ENCODE measurements at places on chromosomes 6 and 20.

- DNase-seq: no peak
These were observed 437.4 kb upstream of the JAG1 start for GRCh38 chr20:11111191-11111590.

- DNase-seq: no peak
These were observed 64.1 kb upstream of the DDR1 start for GRCh38 chr6:30820193-30820592.

DNA sequence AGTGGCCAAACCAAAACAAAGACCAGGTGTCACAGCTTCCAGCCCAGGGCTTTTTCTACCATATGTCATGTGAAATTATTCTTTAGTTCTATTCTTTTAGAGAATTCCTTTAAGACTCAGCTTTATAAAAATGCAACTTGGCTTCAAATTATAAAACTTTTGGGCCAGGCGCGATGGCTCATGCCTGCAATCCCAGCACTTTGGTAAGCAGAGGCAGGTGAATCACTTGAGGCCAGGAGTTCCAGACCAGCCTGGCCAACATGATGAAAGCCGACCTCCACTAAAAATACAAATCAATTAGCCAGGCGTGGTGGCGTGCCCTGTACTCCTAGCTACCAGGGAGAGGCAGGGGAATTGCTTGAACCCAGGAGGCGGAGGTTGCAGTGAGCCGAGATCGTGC, 210.3 kb upstream of the ARG1 start:
- no peak for DNase-seq

GRCh38 chr6:132830334-132830751, 16.0 kb downstream of the RPS12 start:
- no peak for DNase-seq

DNA sequence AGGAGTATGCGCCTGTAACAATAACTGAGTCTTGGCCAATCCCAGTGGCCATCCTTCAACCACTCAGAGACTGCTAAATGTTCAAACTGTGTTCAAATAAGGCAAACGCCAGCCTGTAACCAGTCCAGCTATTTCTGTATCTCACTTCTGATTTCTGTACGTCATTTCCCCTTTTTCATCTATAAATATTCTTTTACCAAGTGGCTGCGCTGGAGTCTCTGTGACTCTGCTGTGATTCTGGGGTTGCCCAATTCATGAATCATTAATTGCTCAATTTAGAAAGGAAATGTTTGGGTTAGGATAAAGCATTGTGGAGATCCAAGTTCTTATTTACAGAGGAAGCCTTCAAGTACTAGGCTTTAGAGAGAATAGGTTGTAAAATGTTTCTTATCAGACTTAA, 89.8 kb upstream of the UST start:
- no peak for DNase-seq

Data from activated naive CD4-positive, alpha-beta T cell treated with anti-CD3 and anti-CD28 coated beads, Interleukin-2, amount 10 ng/mL, durations not matched to agents 7 days and 5 days (primary cell).